GM04503 (cell line): ENCODE measurements at places on chromosomes 3 and 15.

GRCh38 chr3:37064747-37065146, 71.4 kb downstream of the MLH1 start:
- no peak for DNase-seq

DNA sequence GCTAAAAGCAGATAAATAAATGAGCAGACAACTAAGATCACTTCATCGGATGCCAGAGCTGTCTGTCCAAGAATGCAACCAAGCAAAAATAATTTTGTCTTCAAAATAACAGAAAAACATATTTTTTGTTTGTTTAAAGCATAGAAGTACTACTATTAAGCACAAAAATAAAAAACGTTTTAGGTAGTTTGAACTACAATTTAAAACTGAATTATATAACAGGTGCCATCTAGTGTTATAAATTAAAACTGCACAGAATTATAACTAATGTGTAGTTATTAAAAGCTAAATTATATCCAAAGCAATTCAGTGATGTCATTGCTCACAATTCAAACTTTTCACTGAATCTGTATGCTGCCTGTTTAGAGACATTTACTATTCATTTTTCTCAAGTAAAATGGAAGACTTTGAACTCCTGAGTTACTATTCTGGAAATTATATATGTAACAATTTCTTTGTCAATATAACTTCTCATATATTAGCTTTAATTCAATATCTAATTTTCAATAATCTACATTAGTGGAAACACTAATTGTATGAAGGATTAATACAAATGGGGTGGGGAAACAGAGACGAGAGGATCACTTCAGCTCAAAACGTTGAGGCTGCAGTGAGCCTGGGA, 29.5 kb downstream of the LINS1 start:
- DNase-seq, result no peak

- DNase-seq, result peak; percentile 67
These were observed 21.6 kb upstream of the PLXNA1 start for GRCh38 chr3:126961191-126961790.

- DNase-seq, result no peak
These were observed 141.1 kb downstream of the XXYLT1 start for GRCh38 chr3:195129644-195130492.

- no peak for DNase-seq
These were observed 5.9 kb upstream of the TMEM44 start for GRCh38 chr3:194638991-194639605.

- no peak for DNase-seq
These were observed 39.2 kb upstream of the STRIT1 start for GRCh38 chr3:155332716-155333115.

GRCh38 chr15:48631176-48631770, 14.2 kb downstream of the FBN1 start:
- DNase-seq, result no peak

GRCh38 chr3:106247902-106248684, 379.3 kb upstream of the CBLB start:
- DNase-seq, result no peak

DNA sequence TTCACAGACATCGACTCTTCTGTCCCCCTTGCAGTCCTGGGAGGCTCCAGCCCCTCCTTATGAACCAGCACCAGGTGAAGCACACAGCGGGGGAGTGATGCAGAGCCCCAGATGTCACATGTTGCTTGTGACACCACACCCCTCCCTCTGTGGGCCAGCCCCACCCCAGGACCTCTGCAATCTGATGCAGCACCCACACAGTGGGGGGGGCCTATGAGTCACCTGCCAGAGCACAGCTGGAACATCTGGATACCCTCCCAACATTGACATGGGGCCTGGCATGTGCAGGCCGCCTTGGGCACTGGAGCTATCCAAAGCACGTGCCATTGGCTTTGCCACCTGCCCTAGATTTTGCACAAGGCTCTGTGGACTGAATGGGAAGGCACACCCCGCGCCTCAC, 70.5 kb downstream of the FEM1B start:
- no peak for DNase-seq

- DNase-seq, result no peak
These were observed 43.2 kb downstream of the GOLGA8S start for GRCh38 chr15:23397779-23398178.

DNA sequence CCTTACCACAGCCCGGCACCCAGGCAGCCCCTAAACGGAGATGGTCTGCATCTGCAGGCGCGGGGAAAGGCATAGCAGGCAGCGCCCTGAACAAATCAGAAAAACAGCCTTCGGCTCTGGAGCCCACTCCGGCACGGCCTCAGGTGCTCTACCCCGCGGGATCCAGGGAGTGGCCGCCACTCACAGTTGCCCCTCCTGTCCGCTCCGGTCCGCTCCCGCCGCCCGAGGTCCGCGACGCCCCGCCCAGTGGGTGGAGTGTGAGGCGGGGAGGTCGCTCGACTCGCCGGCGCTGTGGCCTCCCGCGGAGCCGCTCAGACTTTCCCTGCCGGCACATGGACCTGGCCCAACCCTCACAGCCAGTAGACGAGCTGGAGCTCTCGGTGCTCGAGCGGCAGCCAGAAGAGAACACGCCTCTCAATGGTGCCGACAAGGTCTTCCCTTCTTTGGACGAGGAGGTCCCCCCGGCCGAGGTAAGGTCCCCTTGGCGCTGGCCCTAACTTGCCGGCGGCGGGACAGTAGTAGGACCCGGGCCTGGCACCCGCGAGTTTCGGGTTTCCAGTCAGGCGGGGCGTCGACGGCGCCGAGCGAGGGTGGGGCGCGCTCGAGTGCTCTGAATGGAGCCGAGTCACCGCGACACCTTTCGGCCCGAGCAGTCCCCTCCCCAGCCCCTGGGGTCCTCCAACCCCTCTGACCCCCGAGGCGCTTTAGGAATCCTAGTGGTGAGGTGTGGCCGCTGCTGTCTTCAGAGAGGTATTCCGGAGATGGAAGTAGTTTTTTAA, at the start of gene C3orf52:
Gene C3orf52, plus strand, starts transcription at position 314 of the 779 bp plus-strand sequence. Its CDS starts 19 bp downstream, at position 333.
- DNase-seq, result no peak

DNA sequence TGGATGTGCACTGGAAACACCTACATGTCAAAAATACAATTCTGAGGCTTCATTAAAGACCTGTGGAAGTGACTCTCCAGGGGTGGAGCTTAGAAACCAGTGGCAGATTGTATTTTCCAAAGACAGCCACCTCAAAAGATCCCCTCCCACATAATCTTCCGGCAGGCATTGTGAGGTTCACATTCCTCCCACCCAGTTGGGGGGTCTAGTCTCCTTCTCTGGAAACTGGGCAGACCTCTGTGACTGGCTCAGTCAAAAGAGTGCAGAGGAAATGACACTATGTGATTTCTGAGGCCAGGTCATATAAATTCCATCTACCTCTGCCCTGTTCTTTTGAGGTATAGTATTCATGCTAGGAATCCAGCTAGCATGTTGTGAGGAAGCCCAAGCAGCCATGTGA, 1.9 kb upstream of the CFAP92 start:
- no peak for DNase-seq

DNA sequence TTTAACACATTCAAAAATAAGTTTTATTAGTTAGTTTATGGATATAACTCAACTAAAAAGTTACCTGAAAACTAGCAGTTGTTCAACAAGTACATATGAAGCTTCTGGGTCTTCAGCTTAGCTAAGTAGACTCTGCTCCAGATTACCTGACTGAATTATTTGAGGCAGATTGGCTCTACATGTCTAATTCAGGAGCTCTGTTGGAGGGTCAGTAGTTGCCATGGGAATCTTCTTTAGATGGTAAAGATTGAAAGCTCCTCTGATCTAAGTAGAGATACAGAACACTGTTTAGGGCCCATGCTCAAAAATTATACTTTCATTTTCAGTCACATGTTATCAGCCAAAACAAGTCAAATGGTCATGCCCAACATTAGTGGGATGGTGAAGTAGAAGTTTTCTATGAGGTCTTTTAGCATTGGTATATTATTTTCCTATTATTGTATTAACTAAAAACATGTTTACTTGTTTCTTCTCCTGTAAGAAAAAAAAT, 1476.9 kb downstream of the OTOL1 start:
- DNase-seq, result no peak

DNA sequence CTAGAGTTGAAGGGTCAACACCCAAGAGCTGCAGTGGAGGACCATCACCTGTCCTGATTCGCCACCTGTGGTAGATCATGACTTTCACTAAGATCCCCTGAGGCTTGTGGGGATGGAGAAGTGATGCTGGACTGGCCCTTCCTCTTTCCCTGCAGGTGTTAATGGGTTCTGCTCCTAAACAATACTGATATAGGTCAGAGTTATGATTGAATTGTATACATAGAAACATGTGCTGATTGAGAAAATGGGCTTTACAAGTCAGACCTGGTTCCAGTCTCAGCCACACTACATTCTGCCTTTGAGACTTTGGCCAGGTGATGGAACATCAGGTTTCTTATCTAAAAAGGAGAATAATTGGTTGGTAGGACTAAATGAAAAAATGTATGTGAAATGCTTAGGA, 418.9 kb upstream of the TPRG1 start:
- no peak for DNase-seq

DNA sequence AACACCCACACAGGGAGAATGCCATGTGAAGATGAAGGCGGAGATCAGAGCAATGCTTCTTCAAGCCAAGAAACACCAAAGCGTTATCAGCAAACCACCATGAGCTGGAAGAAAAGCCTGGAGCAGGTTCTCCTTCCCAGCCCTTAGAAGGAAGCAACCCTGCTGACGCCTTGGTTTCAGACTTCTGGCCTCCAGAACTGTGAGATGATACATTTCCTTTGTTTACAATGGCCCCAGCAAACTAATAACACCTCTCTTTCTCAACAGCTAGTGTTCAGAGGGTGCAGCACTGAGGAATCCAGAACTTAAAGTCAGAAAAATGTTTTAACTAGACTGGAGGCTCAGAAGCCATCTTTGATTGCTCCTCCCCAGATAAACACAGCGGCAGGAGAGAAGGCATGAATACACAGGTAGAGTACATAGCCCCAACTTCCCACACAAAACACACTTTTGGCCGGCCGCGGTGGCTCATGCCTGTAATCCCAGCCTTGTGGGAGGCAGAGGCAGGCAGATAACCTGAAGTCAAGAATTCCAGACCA, 132.4 kb upstream of the LPP start:
- DNase-seq, result no peak

DNA sequence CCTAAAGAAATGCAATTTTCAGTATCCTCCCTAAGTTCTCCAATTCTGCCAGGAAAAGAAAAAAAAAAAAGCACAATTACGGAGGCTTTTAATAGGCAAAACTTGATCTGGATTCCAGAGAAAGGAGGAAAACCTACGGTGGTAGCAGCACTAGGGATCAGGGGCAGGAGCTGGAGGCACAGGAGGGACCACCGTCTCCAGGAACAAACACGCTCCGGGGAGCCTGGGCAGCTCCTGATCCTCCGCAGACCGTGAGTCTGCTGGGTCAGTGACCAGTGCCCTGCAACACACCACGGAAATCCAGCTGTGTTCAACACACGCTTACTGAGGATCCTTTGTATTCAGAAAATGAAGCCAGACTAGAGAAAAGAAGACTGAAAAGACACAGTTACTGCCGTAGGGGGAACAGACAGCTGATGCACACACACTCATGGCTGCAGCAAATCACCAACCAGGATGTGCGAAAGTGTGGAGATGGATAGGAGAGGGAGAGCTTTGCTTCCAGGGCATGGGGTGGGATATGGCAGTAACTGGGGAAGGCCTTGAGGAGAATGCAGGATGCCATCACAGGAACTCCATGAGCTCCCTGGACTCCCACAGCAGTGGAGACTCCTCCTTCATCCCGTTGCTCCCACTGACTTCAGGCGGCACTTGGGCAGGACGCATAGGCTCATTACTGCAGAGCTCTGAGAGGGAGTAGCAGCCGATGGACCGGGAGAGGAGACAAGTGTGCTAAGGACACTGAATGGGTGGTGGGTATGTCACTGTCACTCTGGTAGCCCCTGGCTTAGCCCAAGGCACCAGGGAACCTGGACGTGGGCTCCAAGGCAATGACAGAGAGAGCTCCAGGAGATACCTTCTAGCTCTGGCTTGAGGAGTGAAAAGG, 167.0 kb downstream of the ATP10A start:
- DNase-seq, result no peak

- no peak for DNase-seq
These were observed 152.1 kb downstream of the PDE8A start for GRCh38 chr15:85133709-85134108.

GRCh38 chr3:89488800-89489580, 381.6 kb downstream of the EPHA3 start:
- no peak for DNase-seq

GRCh38 chr3:186530415-186530814, 13.8 kb downstream of the CRYGS start:
- DNase-seq, result no peak

DNA sequence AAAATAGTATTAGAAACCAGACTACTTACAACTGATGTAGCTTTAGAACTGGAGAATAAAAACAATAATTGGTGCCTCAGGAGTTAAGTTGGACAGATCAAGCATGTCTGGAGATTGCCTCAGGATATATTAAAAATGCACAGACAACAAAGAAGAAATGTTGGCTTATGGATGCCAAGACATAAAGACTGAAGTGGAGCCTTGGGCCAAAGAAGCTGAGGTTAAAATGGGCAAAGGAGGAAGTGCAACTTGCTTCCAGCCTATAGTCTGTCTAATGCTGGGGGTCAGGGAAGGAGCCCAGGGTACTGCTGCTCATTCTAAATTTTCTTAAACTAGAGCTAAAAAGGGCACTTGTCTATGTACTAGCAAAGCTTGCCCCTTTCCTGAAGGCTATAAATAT, 77.5 kb downstream of the ESYT3 start:
- DNase-seq, result no peak

- no peak for DNase-seq
These were observed 603 bp downstream of the SCAPER start for GRCh38 chr15:76904461-76905012.

- DNase-seq, result peak; percentile 1
These were observed 89.5 kb downstream of the ITPR1 start for GRCh38 chr3:4582624-4583023.

DNA sequence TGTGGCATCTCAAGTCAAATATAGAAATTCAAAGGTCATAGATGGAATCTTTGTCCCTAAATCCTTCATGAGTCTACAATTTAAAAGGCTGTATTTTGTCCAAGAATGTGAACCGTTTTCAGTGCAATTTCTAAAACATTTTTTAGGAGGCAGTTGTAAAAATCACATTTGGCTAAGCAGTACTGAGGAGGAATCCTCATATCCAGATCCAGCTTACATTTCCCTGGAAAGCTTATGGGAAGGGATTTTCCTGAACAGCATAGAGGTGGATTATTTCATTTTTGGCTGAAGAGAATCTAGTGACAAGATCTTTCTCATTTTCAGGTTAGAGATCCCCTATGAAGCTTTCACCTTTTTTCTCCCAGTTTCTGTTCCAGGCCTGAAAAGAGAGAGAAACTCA, 178.4 kb downstream of the POLR2M start:
- no peak for DNase-seq

DNA sequence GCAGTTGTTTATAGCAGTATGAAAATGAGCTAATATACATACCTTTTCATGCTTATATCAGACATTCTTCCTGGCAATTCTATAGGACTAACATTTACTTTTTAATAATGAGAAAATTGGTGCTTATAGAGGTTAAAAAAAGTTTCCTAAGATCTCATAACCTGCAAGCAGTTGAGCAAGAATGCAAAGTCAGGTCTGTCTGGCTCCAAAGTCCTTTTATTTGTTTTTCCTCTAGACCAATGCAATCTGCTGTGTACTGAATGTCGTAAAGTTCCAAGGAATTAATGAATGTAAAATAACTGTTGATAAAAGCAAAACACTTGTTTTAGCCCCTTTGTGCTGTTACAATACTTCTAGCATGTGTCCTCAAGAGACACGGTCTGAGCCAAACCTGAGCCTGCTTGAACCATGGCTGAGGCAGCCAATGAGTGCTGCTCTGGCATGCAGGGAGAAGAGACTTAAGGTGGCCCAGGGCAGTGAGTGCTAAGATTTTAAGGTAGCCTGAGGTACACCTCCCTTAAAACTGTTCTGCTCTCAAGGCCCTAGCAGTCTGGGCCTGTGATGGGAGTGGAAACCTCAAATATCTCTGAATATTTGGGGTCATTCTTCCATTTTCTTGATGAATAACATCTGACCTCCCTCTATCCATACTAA, 555.1 kb upstream of the NAALADL2 start:
- DNase-seq, result no peak
